Fibroblast of skin of right biceps (primary cell): ENCODE measurements at places on chromosomes 11 and 22.

GRCh38 chr11:117532568-117532967 lies 204.9 kb downstream of the CEP164 start:
- no peak for DNase-seq

GRCh38 chr11:69918231-69918937 lies 99.2 kb upstream of the FGF3 start:
- no peak for DNase-seq

DNA sequence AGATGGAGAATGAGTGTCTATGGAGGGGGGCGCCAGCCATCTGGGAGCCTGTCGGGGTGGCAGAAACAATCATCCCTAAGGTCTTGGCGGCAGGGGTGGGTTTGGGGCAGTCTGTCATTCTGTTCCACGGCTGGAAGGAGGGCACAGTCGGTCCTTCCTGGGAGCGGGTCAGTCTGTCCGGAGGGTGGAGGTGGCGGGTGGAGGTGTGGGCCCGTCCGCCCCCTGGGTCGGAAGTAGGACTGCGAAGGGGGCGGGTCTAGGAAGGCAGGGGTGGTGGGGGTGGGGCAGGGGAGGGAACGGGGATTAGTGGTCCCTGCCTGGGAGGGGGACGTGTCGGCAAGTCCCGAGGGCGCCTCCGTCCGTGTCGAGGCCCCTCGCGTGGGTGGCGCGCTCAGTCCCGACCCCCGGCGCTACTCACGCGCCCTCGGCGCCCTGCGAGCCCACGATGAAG lies 461 bp downstream of the TBC1D10A start:
- no peak for DNase-seq

DNA sequence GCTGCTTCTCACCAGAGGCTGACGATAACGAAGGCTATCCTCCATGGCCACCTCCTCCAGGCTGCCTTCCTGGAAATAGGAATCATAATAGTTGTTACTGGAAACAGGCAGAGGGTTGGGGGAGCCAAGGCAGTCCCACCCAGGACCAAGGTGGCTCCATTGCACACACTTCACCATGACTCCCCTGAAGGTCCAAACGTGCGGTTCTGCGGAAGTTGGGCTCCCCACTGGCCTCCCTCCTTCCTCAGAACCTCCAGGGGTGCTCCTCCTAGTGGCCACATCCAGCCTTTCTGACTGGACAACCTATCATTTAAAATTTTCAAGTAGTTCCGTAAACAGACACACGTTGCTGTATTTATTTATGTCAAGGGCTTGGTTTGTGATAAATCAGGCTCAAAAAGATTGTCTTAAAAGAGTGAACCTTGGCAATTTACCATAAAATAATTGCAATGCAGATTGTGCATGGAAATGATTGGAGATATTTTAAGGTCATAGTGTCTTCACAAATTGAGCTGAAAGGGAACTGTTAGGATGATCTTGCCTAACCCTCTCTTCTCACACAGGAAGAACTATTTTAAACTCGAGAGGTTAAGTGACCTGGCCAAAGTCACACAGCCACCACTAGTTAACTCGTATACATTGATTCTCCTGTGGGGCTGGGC lies 1.4 kb upstream of the TCN2 start:
- DNase-seq = peak; percentile 25

DNA sequence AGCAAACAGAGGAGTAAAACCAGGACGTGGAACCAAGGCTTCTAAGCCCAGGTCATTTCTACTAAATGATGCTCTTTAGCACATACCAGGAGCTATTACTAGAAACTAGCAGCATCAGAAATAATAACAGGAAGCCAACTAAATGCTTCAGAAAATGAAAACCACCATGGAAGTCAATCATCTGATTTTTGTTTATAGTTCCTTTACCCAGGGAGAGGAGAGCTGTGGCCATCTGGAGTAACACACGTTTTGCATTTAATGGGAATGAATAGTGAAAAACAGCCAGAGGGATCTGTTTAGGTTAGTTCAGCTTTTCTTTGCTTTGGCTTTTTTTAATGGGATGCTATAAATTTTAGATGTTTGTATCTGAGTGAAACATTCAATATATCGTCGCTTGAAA lies 250.7 kb upstream of the ARHGAP20 start:
- peak; percentile 8 for DNase-seq

- DNase-seq = peak; percentile 64
Observed at GRCh38 chr22:26825960-26826935, 168.9 kb downstream of the MIAT start.

- peak; percentile 84 for DNase-seq
Observed at GRCh38 chr11:93543292-93543977, at the start of gene SMCO4. Gene SMCO4 (minus strand): TSS chr11:93543391. CDS start chr11:93479189, 64,202 bp downstream.

DNA sequence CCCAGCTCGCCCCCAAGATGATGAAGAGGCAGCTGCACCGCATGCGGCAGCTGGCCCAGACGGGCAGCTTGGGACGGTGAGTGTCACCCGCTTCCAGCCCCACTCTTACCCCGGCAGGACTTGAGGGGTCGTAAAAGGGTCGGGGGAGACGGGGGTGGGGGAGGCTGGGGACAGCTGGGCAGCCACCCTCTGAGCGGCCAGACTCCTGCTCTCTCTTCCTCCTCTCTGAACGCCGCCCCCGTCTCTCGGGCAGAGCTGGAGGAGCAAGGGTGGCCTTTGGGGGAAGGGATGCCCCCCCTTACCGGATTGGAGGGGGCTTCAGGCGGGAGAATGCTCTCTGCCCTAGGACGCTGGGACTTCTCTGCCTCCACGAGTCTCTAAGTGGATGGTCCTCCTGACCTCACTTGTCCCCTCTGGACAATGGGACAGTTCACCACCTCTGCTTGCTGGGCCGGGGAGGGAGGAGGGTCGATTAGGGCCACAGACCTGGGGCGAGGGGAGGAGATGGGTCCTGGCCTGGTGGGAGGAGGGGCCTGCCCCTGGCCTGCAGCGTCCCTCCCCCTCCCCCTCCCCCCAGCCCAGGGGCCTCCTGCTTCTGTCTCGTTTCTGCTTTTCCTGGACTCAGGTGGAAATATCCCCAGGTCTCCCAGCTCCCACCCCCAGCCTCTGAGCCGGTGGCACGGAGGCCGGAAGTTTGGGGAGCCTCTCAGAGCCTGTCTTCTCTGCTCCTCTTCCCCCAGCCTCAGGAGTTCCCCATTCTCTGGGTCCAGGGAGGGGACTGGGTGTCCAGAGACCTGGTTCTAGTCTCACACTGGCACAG lies 512 bp downstream of the SH3BP1 start:
- no peak for DNase-seq

- DNase-seq = no peak
Observed at GRCh38 chr22:37156686-37157435, 7.1 kb upstream of the IL2RB start.

DNA sequence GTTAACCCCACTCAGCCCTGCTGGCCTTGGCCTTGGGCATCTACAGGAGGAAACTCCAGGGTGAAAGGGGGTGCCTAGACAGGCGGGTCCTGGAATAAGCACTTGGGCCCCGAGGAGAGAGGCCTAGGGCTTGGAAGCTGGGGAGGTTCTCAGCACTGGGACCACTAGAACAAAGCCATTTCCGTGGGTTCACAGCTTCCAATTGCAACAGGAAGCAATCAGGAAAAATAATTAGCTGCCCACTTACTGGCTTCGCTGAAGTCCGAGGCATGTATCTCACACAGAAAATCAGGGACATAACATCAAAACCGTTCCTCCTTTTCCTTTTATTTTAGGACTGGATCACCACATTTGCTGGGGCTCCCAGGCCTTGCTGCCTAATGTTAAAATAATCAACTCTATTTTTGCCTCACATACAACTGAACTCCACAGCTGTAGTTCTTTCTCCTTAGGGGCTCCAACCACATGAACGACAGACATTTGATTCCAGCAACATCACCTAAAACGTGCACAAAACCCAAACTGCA lies 161.1 kb upstream of the GRK3 start:
- no peak for DNase-seq

DNA sequence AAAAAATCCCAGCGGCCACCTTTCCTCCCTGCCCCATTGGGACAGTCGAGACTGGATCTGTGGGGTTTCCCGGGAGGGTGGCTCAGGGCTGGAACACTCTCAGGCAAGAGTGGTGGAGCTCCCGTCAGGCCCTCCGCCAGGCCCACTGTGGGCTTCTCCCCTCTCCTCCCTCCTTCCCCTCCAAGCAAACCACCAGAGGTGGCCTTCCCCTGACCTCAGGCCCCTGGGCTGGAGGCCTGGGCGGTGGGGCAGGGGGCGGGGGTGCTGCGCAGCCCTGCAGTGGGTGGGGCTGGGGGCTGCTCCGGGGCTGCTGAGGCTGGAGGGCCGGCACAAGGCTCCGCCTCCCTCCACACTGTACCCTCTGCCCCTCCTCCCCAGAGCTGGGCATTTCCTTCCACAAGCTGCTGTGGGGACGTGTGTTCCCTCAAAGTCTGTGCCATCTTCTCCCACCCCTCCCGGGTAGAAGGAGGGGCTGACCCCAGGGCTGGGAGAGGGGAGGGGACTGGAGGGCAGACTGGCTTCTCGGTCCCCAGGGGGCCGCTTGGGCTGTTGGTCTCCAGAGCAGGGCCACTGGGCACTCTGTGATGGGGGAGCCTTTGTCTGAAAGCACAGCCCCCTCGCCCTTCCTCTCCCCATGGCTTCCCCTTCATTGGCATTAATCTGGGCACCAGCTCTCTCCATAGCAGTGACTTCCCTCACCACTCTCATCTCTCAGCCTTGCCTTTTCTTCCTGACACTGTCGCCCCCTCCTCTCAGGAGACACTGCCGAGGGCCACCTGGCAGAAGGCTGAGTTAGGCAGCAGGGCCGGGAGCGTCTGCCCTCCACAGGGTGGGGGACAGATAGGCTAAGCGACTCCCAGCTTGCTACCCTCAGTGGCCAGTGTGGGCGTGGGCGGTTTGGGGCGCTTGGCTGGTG lies 7.1 kb downstream of the RCOR2 start:
- no peak for DNase-seq
